Heart left ventricle (tissue), 16 donors: ENCODE measurements at places on chromosomes 1 and 21. TPM values are rescaled to one million over a fixed set of nuclear protein-coding genes. Genes with fewer than 3 reads are reported as not detected.

FCRL1 gene
- polyA plus RNA-seq = 0.04 TPM

GUCA2A gene
- not detected for polyA plus RNA-seq

GRCh38 chr1:236736761-236737160 is 50.5 kb downstream of the ACTN2 start:
- no peak for DNase-seq

OR2T11 gene
- not detected for polyA plus RNA-seq

FCGR2B gene
- polyA plus RNA-seq = 2.5 TPM
